Astrocyte of the hippocampus (primary cell): ENCODE measurements at places on chromosomes 16 and 17.

- peak; percentile 78 for DNase-seq
These were observed 2.3 kb downstream of the GP1BA start for GRCh38 chr17:4934173-4934979.

- DNase-seq, result no peak
These were observed 16.1 kb downstream of the ZNF469 start for GRCh38 chr16:88398874-88399178.

DNA sequence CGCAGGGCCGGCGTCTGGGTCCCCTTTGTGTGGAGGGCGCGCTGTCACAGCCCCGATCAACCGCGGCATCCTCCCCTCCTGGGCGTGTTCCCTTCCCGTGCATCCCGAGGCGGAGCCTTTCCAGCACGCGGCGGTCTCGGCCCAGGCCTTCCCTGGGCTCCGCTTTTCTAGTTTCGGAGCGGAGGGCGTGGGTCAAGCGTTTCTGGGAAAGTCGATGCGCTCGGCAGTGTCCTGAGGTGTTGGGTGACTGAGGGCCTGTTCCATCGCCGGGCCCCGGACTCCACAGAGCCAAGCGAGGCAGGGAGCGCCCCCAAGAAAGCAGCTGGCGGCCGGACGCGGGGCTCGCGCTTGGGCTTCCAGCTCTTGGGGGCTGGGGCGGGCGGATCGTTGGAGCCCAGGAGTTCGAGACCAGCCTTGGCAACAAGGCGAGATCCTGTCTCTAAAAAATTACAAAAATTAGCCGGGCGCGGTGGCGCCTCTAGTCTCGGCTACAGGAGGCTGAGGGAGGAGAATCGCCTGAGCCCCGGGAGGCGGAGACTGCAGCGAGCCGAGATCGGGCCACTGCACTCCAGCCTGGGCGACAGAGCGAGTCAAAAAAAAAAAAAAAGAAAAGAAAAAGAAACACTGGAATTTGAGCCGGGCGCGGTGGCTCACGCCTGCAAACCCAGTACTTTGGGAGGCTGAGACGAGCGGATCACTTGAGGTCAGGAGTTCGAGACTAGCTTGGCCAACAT lies 806 bp downstream of the IFT140 start:
- DNase-seq, result no peak

GRCh38 chr17:9239793-9240658 lies 218.7 kb downstream of the NTN1 start:
- peak; percentile 76 for DNase-seq

GRCh38 chr17:51365090-51365489 lies 104.7 kb downstream of the UTP18 start:
- DNase-seq, result no peak

DNA sequence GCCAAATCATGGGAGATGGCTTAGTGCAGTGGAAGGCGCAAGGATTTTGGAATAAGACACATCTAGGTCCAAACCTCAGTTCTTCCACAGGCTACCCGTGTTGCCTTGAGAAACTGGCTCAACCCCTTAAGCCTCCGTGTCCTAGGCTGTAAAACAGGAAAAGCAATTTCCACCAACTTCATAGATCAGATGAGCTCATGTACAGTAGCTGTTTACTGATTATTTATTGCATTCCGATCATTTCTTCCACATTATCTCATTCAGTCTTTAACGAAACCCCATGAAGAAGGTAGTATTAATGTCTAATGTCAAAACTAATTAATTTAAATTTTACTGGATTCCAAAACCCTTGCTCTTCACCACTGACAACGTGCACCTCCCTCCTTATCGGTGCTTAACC lies 231.6 kb downstream of the GRIN2A start:
- DNase-seq, result no peak

GRCh38 chr17:11644265-11645212 lies 46.3 kb downstream of the DNAH9 start:
- peak; percentile 80 for DNase-seq

GRCh38 chr17:6279659-6280058 lies 155.3 kb downstream of the AIPL1 start:
- no peak for DNase-seq

- peak; percentile 64 for DNase-seq
These were observed 3.5 kb upstream of the UBALD2 start for GRCh38 chr17:76261421-76262215.

- DNase-seq, result no peak
These were observed 15.0 kb upstream of the SLC16A11 start for GRCh38 chr17:7058831-7059447.

DNA sequence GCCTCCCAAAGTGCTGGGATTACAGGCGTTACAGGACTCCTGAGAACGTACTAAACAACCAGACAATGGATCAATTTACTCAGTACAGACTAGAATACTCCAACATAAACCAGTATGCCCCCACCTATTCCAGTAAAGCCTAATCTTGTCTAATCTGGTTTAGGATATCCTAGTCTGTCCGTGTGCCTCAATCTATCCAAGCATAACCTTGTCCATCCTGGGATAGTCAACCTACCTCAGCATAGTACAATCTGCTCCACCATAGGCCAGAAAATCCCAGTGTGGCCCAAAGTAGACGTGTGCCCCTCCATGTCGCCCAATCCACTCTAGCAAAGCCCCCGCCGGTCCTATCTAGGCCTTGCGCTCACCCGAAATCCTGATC lies 625 bp downstream of the DVL2 start:
- peak; percentile 26 for DNase-seq

GRCh38 chr17:35684055-35684802 lies 47.2 kb upstream of the RASL10B start:
- DNase-seq, result peak; percentile 88

GRCh38 chr17:35660902-35661301 lies 70.5 kb upstream of the RASL10B start:
- no peak for DNase-seq
